ENCODE measurements at places on chromosomes 5 and 9.

GRCh38 chr5:174327317-174327864 lies 281.9 kb downstream of the NSG2 start:
- peak; percentile 26 for DNase-seq

- no peak for DNase-seq
Observed at GRCh38 chr5:103358305-103358995, 99.9 kb downstream of the MACIR start.

DNA sequence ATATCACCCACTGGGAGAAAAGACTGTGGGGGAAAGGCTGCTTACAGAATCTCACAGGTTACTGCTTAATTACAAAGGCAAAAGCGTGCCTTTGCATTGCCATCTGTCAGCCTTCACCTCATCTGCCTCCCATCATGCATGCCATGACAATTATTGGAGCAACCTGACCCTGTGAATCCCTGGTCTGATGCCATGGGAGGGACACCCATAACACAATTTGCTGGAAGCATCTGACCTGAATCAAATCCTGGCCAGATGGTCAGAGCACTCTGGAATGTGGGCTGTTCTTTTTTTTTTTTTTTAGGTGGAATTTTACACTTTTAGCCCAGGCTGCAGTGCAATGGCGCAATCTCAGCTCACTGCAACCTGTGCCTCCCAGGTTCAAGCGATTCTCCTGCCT lies 11.6 kb upstream of the RETREG1 start:
- DNase-seq = no peak

DNA sequence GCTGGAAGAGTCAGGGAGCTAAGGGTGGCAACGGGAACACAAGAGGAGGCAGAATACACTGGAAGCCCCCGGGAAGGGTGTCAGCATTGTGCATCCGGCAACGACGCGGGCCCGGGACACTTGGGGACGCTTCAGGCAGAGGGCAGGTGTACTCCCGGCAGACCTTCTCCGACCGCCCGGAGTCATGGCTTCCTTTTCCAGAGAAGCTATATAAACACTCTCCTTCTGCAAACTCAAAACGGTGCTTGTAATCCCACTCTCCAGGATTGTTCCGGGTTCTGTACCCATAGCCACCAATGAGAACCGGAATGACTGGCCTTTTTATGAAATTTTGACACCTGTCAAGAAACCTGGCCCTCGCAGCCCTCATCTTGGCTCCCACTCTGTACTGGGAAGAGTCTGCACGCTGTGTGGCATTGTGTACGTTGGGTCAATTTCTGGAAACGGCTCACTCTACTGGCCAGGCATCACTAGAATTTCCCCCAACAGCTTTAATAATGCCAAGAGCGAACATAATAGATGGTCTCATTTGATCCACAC lies 462 bp upstream of the MCC start:
- DNase-seq = no peak

- no peak for DNase-seq
Observed at GRCh38 chr5:148632255-148633066, 21.9 kb downstream of the HTR4 start.

GRCh38 chr9:81468084-81468595 lies 221.2 kb downstream of the TLE1 start:
- DNase-seq = no peak

DNA sequence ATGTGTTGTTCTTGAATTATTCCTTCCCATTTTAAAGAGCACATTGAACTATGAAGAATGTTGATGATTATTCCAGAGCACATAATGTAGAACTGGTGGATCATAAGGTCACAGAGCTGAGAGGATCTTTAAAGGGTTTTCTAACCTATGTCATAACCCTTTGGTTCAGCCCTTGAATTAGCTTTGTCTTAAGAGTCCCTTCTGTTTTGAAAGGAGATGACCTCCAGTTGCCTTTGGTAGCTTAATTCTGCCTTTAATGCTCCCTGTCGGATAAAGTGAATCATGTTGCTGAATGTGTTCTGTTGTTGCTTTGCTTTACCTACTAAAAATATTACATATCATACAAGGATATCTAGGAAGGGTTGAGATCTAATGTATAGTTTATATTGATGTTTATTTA lies 99.1 kb upstream of the PRRC1 start:
- DNase-seq = no peak

DNA sequence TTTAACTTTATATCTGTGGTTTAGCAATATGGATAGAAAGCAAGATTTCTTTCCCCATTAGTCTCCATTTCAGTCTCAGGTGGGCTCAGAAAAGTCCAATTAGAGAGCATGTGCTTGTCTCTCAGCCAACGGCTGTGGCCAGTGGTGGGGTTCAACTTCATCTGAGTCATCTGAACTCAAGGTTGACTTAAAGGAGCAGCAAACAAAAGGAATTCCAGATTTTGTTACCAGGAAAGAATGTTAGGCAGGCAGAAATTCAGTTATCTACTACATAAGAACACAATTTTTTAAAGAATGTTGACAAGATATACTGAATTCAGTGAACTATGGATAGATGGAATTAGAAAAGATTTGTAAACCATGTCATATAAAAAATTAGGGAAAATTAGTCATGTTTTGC lies 784.1 kb downstream of the MAT2B start:
- DNase-seq = no peak

DNA sequence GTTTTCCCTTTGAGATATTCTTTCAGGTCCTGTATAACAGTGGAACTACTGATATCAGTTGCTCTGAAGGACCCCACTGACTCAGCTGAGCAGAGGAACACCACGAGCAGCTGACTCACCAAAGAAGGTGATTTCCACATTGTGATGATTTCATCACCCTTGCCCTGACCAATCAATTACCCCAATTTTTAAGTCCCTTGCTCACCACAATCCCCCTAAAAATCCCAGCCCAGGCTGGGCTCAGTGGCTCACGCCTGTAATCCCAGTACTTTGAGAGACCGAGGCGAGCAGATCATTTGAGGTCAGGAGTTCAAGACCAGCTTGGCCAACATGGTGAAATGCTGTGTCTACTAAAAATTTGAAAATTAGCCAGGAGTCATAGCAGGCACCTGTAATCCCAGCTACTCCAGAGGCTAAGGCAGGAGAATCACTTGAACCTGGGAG lies 125.3 kb upstream of the ABCA1 start:
- no peak for DNase-seq

DNA sequence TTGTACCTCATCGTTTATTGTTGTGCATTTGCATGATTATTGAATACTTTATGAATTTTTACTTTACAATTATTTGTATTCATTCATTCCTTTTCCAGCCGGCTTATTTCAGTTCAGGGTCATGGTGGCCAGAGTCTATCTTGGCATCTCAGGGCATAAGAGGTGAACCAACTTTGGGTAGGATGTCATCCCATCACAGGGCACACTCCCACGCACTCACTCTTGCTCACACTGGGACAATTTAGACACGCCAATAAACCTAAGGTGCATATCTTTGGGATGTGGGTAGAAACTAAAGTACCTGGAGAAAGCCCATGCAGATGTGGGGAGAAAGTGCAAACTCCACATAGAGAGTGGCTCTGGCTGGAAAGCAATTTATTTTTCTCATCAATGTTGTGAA lies 158.1 kb upstream of the MAST4 start:
- no peak for DNase-seq

DNA sequence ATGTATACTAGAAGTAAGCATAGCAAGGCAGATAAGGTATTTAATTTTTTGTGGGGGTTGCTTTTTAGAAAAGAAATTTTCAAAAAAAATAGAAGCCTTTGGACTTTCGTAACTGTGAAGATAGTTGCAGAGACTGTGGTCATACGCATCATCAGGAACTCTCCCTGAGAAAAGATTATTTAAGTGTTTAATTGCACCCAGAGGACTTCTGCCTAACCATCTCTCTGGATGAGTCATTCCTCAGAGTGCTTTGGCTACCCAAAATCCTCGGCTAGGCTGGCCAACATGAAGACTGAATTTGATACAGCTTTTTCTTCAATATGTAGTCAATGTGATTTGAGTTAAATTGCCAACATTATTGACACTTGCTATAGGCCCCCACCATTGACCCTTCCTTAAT lies 296.4 kb downstream of the TLR4 start:
- no peak for DNase-seq

DNA sequence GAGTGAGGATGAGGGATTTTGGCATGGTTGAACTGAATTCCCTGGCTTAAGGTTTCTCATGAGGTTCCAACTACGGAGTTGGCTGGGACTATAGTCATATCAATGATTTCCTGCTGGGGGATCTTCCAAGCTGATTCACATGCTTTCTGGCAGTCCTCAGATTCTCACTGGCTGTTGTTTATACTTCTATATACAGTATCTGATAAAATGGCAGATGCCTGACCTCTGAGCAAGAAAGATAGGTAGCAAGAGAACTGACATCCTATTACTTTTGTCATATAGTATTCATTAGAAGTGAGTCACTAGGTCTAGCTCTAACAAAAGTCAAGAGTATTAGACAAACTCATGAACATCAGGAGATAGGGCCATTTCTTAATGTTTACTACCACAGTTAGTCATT lies 440.9 kb upstream of the EDIL3 start:
- no peak for DNase-seq

GRCh38 chr5:140298183-140298601 lies 4.7 kb downstream of the PFDN1 start:
- no peak for DNase-seq

GRCh38 chr5:124660229-124661093 lies 86.0 kb downstream of the ZNF608 start:
- no peak for DNase-seq

GRCh38 chr9:117552811-117553210 lies 138.0 kb upstream of the ASTN2 start:
- no peak for DNase-seq

DNA sequence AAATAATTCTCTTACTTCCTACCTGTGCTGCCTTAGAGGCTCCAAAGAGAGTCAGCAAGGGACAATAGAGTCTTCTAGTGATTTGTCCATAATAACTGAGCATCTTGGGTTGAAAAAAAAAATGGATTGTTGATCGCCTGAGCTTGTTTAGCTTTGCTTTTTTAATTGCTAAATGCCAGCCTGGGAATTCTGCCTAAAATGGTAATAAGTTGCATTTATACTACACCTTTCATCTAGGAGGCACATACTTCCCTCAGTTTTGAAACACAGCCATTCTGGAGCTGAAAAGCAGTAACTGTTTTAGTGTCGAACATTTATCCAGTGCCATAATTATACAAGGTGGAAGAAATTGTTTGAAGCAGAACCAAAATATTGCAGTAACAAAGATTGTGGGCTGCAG lies 421.3 kb downstream of the CAAP1 start:
- no peak for DNase-seq

DNA sequence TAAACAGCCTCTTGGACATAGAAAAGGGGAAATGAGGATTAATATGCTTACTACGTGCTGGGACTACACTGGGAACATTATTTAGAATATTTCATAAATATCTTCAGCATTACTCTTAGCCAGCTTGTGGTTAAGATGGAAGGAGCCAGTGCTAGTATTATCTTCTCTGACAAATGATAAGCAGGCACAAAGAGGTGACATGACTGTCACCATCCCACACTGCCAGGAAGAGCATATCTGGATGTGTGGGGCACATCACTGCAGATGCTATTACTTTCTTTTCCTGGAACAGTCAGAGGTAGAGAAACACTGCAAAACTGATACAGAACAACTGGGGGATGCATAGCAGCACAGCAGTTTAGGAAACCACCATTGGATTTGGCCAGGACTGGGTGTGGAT lies 281.0 kb upstream of the TNC start:
- DNase-seq = no peak

- DNase-seq = no peak
Observed at GRCh38 chr9:94160594-94161501, 76.6 kb downstream of the PTPDC1 start.

- DNase-seq = no peak
Observed at GRCh38 chr5:172088801-172089200, 82.4 kb upstream of the FBXW11 start.

DNA sequence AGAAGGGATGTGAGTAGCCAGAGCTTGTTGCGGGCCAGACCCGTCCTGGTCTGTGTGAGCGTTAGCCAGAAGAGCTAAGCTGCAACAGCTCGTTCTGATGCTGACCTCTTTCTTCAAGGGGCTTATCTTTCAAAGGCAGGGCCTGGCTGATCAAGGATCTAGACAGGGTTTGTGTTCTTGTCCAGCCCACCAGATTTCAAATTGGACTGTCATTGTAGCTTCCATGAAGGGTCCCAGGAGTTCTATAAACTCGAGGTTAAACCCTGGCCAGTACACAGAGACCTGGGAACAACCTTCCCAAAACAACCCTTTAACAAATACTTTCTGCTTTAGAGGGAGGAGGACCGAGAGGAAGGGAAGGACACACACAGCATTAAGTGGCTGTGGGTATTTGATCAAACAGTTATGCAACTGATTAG lies 153.0 kb upstream of the TUT7 start:
- DNase-seq = no peak

DNA sequence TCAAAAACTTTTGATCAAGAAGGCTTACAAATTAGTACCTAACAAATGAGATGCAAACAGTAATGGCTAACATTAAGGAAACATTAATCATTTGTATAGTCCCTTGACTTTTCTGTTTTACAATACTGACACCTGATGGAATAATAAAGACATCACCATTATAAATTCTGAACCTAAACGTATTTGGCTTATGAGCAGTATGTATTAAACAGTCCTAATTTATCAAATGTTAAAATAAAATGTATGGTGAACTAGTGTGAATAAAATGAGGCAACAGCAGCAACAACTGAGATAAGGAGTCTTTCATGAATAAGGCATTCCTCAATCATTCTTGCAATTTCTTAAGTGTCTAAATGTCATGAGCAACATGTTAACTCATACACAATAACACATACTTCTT lies 6.0 kb downstream of the PUM3 start:
- no peak for DNase-seq

- no peak for DNase-seq
Observed at GRCh38 chr5:53479590-53480415, 626 bp upstream of the FST start.

DNA sequence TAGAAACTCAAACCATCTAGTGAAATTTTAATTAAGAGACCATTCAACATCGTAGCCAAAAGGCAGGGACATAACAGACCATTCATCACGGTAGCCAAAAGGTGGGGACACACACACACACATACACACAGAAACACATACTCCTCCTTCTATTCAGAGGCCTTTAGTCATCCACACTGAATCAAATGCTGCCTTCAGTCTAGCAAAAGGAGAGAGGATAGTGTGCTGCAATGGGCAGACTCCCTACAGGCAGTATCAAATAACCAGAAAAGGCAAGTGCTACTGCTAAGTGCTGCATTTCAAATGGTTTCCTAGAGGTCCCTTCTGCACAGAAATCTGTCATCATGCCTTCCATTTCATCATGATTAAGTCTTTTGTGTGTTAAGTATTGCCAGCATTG lies 303.9 kb downstream of the TRIM32 start:
- DNase-seq = no peak

GRCh38 chr5:6823996-6824395 lies 110.8 kb downstream of the TENT4A start:
- no peak for DNase-seq

DNA sequence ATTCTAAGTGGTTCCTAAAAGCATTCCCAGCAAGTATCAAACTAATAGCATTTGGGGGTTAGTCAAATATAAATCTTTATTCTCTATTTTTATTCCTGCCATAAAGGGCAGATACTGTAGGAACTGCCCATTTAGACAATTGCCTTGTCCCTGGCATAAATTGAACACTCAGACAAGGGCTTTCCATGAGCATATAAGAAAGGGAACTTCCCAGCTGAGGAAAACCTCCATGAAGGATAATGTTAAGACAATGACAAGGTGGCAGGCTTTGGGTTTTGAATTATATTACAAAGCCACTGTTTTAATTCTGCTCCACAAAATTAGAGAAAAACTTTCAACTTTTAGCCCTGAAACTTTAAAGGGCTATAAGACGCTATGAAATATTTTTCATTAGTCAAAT lies 81.3 kb downstream of the ST8SIA4 start:
- no peak for DNase-seq

- no peak for DNase-seq
Observed at GRCh38 chr9:109166771-109167601, at the start of gene FRRS1L. Gene FRRS1L, minus strand, starts transcription at chr9:109167249. Its CDS starts 111 bp downstream, at chr9:109167138.
